ENCODE measurements at places on chromosomes 7 and 10.

DNA sequence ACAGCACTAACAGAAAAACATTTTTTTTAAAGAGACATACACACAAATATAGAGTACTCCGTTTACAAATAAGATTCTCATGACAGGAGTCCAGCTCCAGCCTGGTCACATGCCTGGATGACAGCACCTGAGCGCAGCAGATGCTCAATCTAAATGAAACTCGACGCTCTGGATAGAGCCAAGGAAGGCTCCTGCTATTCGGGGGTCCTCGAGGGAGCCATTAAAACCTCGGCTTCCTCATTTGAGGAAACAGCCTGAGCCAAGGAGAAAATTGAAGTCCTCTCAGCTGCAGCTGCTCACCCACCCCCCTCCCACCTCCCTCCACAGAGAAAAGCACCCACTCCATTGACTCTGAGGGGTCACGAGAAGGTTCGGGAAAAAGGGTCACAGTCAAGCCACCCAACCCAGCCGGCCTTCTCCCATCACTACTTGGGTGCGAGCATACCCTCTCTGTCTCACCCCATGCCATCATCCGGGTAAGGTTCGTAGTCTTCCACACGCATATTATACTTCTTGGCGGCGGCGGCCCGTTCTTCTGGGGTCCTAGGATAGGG is 673 bp downstream of the NDUFB8 start:
- DNase-seq, result no peak

- no peak for DNase-seq
These were observed 10.8 kb upstream of the C10orf53 start for GRCh38 chr10:49668684-49669083.

DNA sequence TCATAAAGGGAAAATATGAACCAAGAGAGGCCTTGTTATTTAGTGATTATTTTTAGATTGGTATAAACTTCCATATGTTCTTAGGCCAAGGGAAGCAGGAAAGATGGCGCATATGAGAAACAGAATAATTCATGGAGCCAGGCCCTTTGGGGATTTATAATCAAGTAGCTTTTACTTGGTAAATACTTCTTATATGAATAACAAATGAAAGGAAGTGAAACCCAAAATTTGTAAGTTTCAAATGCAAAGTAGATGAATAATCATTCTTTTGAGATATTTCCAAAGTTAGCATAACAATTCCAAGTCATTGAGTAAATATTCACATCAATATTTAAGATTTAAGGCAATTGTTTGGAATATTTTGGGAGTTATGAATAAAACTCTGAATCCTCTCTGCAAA is 13.9 kb upstream of the OPTN start:
- DNase-seq, result no peak

DNA sequence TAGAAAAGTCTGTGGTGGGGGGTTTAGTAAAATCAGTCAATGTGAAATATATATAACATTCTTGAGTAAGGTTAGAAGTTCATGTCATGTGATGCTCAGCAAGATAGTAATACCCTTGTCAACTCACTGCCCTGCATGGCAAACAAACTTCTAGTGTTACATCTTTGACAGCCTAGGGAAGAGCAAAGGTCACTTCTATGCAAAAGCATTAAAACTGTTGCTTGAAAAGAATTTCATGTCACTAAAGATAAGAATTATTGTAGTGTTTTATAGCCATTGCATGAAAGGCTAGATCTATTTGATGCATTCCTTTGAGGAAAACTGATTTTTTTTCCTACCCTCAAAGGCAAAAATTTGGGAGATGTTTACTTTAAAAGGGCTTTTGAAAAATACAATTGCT is 176.0 kb downstream of the SKAP2 start:
- no peak for DNase-seq

All from NCI-H1417 treated with DMSO at 0.1 percent for 48 hours (cell line).